ENCODE measurements at places on chromosomes 2 and 18.

DNA sequence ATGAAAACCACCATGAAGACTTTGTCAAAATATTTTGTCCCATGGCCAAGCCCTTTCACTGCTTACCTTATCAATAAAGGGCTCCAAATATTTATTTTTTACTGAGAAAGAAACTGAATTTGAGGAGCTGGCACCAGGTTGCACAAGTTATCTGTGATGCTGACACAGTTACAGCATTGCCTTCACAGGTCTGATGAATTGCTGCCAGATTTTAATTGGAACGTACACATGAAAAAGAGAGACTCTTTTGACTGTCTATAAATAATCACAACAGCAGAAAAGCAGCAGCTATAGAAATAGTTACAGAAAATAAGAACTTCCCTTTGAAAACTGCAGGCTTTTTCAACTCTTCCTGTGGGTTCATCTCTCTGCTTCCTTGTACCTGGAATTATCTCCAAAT, 23.9 kb downstream of the TMEM200C start:
- DNase-seq, result no peak

- no peak for DNase-seq
Measured at GRCh38 chr2:124180635-124181034, 155.5 kb downstream of the CNTNAP5 start.

- no peak for DNase-seq
Measured at GRCh38 chr2:180657054-180657453, 323.4 kb upstream of the UBE2E3 start.

GRCh38 chr18:55546851-55547704, 40.9 kb downstream of the TCF4 start:
- no peak for DNase-seq

DNA sequence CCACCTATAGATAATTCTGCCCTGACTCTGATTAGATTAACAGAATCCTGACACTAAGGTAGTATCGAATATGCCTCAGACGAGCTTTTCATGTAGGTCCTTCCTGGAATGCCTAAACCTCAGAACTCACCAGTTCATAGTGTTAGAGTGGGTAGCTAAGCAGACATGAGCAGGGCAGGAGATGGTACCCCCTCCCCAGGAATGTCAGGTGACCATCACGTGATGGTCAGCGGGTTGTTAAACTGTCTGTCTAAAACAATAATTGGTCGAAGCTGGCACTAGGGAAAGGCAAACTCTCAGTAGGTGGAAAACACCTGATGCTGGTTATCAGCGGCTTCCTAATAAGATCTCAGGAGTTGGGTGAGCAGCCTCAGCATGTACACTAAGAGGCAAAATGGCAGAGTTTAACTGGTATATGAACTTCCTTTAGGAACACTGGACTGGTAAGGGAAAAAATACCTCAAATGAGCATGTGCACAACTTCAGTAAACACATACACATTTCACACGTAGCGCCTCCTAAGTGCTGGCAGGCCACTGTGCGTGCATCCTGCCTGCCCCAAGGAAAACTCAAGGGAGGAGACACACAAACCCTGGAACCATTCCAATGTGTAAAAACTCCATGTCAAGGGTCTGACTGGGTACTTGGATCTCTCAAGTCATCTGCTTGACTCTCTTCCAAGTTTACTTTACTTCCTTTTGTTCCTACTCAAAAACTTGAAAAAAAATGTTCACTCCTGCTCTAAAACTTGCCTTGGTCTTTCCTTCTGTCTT, 339.5 kb downstream of the GULP1 start:
- DNase-seq, result no peak

Data from NCI-H524 (cell line).